ENCODE measurements at places on chromosomes 1 and 21. TPM values are rescaled to one million over a fixed set of nuclear protein-coding genes. Genes with fewer than 3 reads are reported as not detected.

- no peak for DNase-seq
Measured at GRCh38 chr1:220556641-220557040, 28.7 kb downstream of the MARK1 start.

DNA sequence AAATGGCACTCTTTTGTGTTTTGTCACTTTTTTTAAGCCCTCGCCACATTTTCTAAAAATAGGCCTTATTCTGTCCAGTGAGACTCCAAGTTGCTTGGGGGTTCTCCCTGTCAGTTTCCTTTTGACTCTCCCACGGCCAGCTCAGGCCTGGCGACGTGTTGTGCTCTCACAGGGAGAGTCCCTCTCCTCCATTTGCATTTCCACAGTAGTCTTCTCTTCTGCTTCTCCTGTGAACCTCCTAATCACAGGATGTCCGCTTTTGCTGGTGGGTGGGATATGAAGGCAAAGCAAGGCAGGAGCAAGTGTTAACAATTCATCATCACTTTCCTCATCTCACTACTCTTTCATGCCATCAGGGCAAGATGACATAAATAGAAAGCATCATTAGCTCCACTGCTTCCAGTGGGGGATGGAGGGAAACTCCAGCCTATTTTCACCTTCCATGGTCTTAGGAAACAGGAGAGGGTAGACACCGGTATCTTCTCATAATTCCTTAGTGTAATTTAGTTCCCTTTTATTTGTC, 99.8 kb downstream of the INTS7 start:
- no peak for DNase-seq

GRCh38 chr1:65209005-65209885, 61.2 kb downstream of the AK4 start:
- no peak for DNase-seq

GRCh38 chr1:22502202-22502601, 50.6 kb downstream of the ZBTB40 start:
- no peak for DNase-seq

DNA sequence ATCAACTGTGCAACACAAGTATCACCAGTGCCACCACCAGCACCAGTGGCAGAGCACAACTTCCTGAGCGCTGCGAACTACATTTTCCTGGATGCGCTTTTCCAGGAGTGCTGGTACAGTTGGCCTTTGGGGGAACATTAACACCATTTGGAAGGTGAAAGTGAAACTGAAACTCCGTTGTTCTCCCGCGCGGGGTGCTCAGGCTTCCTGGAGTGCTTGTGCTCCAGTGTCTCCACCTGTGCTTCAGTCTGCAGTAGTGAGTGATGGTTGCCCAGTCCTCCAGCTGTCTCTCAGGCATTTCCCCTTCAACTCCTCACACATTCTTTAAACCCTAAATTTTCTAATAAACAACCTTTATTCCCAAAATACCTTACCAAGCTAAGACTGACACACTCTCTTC, 187.8 kb downstream of the LRRIQ3 start:
- DNase-seq: no peak

Gene CR1L
- 1.1 TPM for total RNA-seq

Gene CFHR1
- total RNA-seq: not detected

DNA sequence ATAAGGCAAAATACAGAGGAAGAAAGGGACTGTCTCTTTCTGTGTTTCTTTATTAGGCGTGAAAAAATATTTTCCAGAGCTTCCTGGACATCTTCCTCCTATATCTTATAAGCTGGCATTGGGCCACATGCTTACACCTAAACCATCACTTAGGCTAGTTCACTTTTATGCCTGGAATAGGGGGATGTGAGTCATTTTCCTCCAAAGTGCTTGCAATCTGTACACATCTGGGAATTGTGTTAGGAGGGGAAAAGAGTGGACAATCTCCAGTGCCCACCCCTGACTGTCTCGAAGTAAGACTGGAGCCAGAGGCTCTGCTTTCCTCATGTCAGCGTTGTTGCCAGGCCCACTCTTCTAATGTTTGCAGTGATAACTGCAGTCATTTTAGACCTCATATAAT, 29.9 kb downstream of the GIPC2 start:
- DNase-seq: no peak

Gene NTNG1
- total RNA-seq: not detected

GRCh38 chr1:68633141-68633919, 136.4 kb upstream of the DEPDC1 start:
- no peak for DNase-seq

Gene SNIP1
- total RNA-seq: 9.0 TPM

DNA sequence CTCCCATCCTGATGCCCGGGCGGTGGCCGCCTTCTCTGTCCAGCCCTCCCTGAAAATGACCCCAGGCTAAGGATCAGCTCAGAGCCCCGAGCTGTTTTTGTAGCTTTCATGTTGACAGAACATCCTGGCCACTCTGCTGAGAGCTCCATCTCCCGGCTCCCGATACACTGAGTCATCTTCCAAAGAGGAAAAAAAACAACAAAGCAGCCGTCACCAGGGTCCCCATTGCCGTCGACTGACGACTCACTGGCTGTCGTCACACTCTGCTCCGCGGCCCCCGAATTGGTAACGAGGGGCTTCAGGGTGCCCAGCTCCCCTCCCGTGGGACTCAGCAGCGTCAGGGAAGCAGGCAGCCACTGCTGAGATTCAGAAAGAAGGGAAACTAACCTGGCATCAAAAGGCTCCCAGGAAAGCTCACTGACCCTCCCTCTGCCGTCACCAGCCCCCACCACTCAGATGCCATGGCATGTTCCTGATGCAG, 67.2 kb downstream of the CD46 start:
- peak; percentile 63 for DNase-seq

DNA sequence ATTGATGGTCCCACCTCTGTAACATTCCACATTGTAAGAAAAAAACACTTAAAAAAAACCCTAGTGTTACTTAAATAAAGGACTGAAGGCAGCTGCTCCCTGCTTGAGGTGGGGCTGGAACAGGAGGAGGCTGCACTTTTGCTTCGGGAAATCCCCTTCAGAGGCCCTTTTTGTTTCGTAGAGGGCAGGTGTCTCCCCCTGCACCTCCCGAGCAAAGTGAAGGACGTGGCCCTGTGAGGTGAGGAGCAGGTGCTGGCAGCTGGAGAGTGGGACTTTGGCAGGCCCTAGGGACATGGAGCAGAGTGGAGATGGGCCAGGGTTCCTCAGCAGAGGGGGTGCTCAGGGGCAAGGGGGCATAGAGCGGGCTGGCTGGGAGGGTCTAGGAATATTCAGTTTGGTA, 33.4 kb upstream of the WNT4 start:
- DNase-seq: no peak

DNA sequence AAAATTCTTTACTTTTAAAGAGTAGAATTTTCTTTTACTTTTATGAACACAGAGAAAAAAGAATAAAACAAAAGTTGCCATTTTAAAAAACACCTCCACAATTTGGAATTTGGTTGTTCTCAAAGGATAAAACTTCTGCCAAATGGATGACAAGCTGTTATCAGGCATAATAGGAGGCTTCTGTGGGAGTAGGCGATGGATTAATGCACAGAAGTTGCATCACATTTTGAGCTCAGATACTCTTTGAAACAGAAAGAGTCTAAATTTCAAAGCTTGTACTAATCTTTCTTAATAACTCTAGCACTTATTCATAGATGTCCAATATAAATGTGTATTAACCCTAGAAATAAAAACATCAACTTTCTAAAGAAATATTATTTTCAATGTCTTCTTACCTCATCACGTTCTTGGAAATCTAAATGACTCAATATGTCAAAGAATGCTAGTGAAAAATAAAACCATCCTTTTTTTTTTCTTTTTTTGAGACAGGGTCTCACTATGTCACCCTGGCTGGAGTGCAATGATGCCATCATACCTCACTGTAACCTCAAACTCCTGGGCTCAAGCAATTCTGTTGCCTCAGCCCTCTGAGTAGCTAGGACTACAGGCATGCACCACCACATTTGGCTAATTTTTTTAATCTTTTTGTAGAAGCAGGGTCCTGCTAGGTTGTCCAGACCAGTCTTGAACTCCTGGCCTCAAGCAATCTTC, 112.8 kb upstream of the USP25 start:
- DNase-seq: no peak

DNA sequence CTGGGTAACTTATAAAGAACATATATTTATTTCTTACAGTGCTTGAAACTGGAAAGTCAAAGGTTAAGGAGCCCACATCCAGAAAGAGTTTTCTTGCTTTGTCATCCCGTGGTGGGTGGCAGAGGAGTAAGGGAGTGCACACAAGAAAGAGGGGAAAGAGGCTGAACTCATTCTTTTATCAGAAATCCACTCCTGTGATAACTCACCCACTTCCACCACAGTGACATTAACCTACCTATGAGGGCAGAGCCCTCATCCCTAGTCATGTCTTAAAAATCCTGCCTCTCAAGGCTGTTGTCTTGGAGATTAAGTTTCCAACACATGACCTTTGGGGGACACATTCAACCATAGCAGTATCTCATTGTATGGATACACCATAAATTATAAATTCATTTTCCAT, 32.5 kb upstream of the RGS4 start:
- no peak for DNase-seq

Gene MMEL1
- total RNA-seq: not detected

- no peak for DNase-seq
Measured at GRCh38 chr1:8813991-8814390, 3.4 kb downstream of the RERE start.

- DNase-seq: no peak
Measured at GRCh38 chr1:17485281-17485680, 45.8 kb upstream of the RCC2 start.

DNA sequence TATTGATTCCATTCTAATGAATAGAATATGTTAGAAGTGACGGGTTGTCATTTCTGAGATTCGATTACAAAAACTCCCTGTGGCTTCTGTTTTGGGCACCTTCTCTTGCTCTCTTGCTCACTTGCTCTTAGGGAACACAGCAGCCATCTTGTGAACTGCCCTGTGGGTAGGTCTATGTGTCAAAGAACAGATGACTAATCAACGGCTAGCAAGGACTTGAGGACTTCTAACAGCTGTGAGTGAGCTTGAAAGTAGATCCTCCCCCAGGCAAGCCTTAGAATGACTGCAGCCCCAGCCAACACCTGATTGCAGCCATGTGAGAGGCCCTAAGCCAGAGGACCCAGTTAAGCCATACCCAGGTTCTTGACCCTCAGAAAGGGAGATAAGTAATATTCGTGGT, 49.3 kb downstream of the AZIN2 start:
- DNase-seq: no peak

DNA sequence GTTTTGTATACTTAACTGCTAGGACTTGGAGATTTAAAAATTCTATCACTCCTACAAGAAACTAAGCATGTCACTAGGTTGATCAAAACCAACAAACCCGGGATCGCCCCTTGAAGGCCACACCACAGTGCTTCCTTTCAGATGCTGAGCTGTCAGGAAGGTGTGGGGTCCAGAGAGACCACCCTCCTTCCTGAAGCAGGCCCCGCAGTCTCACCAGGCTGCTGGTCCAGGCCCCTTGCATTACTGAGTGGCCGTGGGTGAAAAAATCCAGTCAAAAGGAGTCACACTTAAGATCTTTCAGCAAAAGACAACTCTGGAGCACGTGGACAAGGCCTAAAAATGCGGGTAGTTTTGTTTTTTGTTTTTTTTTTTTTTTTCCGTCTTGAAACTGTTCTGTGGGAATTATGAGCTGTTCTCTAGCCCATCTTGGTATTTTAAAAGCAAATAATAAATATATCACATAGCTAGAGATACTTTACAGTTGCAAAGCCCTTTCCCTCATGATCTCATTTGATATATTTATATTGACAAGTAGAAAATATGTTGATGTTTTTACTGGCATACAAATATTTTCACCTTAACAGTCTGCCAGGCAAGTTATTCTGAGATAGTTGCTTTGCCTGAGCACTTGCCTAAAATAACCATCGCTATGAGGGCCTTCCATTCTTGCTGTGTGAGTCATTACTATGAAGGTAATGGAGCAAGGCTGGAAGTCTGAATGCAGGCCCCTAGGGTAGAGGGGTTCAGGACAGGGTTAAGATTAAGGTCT, 73.1 kb upstream of the EDEM3 start:
- no peak for DNase-seq

Gene BMP8B
- 0.42 TPM for total RNA-seq

Gene HLX
- total RNA-seq: 5.7 TPM

- DNase-seq: peak; percentile 86
Measured at GRCh38 chr1:21573971-21574465, 64.8 kb downstream of the ALPL start.

DNA sequence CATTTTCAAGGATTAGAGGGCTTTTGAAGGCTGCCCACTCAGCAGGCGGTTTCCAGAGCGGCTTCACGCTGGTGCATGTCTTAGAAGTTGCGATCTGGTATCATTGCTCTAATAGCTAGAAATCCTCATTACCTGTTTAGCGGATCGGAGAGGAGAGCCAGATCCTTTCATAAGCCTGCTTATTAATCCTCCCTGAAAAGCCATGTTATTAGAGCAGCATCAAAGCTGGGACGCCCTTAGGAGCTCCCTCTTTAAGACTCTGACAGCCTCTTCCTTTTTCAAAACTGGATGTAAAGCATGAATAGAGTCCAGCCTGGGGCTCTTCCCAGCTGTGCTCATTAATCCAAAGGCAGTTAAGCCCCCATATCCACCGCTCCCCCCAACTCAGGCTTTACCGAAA, 13.9 kb upstream of the CTSE start:
- no peak for DNase-seq

DNA sequence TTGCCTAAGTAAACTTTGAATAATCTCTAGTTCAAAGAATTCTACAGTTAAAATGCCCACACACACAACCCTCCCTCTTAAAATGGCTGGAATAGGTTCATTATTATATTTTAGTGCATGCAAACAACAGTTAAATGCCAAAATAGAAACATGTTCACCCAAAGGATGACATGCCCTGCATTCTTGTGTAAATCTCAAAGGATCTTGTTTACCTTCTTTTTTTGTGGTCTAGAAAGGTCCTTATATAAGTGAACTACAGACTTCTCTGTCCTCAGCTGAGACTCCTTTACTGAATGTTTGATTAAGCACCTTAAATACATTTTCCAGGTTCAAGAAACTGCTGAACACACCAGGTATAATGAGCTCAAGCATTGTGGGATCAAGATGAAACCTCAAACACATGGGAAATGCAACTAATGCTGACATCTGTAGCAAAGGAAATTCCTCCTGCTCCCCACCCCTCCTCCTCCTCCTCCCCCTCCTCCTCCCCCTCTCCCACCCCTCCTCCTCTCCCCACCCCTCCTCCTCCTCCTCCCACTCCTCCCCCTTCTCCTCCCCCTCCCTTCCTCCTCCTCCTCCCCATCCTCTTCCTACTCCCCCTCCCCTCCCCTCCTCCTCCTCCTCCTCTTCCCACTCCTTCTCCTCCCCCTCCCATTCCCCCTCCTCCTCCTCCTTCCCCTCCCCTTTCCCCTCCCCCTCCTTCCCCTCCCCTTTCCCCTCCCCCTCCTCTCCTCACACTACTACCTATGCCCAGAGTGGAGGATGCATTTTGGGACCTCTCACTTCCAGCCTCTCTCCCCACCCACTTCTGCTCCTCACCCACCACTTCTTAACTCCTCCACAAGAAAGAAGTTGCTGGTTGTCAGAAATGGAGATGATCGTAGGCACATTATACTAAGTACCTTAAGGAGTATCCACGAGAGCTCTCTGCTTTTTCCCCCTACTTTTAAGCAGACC, 233.9 kb downstream of the MRPL39 start:
- no peak for DNase-seq

Gene MYOCOS
- total RNA-seq: not detected

GRCh38 chr1:119008483-119009311, 20.6 kb upstream of the TBX15 start:
- no peak for DNase-seq

- peak; percentile 21 for DNase-seq
Measured at GRCh38 chr1:56432166-56432971, 147.0 kb downstream of the PLPP3 start.
